ENCODE measurements at places on chromosomes 13 and 19.
A peak's percentile ranks its signal among the peaks of the same experiment; 100 is the strongest.

DNA sequence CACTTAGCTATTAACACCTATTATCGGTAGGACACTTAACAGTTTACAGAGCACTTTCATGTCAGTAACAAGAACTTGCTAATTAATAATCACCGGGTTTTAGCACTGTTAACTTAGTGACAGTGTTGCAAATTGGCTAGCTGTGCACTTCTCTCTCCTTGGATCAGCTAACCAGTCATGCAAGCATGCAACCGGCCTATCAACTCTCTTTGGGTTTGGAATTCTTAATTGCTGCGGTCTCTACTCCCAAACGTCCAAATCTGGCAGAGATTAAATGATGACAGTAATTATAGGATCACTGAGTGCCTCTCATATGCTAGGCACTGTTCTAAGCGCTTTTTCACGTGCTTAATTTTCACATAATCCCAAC is 1.2 kb downstream of the EPS15L1 start:
- DNase-seq: no peak

- no peak for DNase-seq
Observed at GRCh38 chr19:2850256-2850925, 9.1 kb downstream of the ZNF555 start.

DNA sequence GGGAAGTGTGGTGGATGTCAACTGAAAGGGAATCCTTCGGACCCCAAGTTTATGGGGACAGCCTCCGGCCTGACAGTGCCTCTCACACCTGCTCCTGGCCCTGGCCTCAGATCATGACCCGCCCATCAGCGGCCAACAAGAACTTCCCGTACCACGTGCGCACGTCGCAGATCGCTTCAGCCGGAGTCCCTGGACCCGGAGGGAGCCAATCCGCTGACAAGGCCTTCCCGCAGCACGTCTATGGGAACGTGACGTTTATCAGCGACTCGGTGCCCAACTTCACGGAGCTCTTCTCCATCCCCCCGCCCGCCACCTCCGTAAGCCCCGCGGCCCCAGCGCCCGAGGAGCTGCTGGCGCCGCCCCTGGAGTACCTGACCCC is 2.0 kb upstream of the MEGF8 start:
- DNase-seq: no peak

DNA sequence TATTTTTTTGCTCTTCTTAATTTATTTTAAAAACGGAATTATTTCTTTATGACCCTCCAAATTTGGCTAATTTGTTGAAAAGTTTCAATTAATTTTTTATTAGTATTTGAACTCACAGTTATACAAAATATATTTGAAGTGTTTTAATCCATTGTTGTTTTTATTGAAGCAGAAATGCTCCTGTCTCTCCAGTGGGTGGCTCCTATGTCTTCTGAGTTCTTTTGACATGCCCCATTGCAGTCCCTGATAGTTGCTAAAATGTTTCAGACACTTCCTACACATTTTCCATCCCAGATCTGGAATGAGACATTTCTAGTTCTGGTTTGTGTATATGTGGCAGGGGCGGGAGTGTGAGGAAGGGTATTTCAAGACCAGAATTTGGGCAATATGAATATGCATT is 579.4 kb upstream of the PRR20A start:
- no peak for DNase-seq

DNA sequence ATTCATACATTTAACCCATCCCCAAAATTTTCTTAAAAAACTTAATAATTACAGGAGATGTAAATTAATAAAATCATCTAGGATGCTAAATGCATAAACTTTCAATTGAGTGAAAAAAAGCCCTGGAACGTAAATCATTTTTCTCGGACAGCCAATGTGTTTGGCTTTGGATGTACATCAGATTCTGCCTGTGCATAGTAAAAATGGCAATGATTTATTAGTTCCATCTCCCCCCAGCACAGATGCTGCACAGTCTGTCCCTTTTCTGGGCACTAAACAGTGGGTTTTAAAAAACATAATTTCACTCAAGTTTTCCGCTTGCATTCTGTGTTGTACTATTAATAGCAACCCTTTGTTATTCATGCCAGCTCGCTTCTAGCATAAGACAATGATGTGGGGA is 147.7 kb downstream of the TM9SF2 start:
- no peak for DNase-seq

DNA sequence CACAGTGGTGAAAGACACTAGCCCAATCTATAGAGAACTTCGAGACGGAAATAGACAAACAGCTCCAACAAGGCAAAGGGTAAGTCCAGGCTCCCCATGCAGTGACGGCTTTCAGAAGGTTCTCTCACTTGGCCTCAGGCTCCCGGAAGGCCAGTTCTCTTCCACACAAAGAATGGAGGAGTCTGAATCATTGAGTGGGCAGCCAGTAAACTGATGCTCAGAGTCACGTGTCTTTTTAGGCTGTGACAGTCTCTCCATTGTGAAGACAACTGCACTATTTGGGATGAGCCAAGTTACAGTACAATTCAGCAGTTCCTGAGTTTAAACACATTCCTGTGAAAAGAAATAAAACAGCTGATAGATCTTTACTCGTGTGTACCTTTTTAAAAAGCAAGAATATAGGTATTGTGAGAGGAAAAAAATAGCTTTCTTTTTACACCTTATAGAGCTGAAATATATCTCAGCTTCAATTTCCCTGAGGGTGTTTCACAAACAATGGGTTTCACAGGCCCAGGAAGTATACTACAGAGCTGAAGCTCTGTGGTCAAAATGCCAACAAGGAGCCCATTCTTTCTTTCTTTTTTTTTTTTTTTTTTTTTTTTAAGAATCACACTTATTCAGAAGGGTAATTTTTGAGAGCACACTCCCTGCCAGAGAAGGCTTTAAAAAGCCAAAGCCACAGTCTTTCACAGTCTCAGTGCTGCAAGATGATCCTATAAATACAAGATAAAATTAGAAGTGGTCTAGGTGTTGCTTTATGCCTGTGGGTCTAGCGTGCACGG is 135.1 kb downstream of the FREM2 start:
- DNase-seq: no peak

DNA sequence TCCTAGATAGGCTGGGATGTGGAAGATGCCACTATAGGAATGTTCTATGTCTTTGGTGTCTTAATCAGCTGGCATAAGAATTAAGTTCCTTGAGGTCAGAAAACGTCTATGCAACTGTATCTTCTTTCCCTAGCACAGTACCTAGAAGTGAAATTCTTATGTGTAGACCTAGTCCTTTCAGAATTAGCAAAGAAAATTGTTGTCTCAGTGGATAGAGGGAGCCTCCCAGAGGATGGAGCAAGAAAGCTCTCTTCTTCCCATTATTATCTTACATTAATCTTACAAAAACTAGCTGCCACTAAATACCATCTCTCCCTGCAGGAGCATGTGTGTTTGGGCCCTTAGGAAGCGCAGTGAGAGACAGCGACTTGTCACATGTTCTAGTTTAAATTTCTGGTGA is 11.6 kb downstream of the CLDN10 start:
- DNase-seq: no peak

DNA sequence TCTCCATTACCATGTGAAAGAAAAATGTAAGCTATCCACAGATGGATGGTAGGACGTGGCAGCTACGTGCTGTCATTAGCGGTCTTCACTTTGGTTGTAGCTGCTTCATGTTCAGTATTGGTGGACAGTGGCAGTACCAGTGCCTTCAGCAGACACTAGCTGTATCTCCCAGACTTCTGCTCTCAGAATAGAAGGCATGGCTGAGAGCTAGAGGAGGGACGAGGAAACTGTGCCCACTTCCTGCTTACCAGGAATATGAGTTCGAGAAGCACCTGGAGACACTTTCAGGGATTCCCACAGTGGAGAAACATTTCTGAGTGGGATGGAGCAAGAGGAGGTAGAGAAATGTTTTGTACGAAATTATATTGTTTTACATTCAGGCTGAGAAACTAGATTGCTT is 6.9 kb upstream of the SHISA2 start:
- DNase-seq: no peak

- DNase-seq: no peak
Observed at GRCh38 chr13:44876782-44877324, 112.4 kb downstream of the NUFIP1 start.

GRCh38 chr19:31214086-31214485 is 135.2 kb downstream of the TSHZ3 start:
- peak; percentile 61 for DNase-seq

DNA sequence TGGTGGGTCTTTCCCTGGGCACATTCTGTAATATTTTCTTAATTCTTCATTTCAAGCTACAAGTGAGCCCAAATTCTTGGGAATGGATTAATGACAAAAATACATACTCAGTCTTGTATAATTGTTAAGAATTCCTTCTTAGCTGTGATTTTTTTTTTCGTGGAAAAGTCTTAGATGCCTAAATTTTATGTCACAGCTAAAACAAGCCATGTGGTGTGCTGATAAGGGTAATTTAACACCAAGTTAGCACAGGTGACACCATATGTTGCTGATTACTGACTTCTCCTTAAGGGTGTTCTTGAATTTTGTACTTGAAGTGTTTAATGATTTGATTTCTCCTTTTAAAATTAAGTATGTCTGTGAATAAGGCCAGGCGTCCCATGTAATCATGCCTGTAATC is 29.3 kb downstream of the WDFY2 start:
- DNase-seq: no peak

- DNase-seq: no peak
Observed at GRCh38 chr13:40271931-40272775, 394.3 kb downstream of the FOXO1 start.

GRCh38 chr13:59492030-59492636 is 671.6 kb downstream of the DIAPH3 start:
- DNase-seq: no peak

DNA sequence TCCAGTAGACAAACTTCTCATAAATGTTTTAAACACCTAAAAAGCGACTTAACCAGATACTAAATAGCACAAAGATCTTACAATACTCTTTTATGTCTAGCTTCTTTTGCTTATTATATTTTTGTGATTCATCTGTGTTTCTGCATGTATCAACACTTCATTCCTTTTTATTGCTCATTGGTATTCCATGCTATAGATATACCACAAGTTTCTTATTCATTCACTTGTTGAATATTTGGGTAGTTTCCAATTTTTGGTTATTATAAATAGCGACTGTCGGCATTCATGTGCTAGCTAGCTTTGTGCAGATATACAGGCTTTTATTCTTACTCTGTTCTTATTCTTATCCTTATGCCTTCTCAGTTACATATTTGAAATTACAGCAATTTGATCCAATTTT is 50.0 kb upstream of the RGCC start:
- DNase-seq: no peak

DNA sequence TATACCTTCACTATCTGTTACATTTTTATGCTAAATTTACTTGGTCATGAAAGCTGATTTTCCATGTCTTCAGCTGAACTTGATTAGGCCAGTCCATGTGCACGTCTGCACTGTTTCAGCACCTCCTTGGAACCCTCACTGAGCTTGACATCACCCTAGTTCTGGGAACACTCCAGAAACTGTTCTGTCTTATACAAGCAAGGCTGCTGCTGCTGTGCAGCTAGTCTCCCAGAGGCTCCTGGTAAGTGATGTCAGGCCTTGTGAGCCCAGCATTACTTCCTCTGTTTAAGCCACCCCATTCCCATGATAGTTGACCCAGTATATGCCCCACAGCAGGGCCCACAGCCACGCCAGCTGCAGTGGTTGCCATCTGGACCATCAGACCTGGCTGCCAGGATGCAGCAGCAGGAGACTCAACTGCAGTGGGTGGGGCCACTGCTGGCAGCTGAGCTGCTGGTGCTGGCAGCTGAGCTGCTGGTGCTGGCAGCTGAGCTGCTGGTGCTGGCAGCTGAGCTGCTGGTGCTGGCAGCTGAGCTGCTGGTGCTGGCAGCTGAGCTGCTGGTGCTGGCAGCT is 90.5 kb upstream of the AKAP11 start:
- no peak for DNase-seq

DNA sequence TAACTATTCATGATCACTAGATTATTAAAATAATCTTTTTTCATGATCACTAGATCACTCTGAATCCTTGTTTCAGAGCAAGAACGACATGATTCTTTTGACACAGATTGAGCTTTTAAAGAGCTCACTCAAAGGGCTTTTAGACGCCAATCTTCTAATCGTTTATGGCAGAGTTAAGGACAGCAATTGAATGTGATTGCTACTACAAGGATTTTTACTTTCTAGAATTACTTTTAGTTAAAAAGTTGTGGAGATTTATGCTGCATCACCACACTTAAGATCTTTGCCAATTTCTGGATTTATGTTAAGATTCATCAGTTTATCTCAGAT is 1.3 kb downstream of the EXOSC8 start:
- no peak for DNase-seq

DNA sequence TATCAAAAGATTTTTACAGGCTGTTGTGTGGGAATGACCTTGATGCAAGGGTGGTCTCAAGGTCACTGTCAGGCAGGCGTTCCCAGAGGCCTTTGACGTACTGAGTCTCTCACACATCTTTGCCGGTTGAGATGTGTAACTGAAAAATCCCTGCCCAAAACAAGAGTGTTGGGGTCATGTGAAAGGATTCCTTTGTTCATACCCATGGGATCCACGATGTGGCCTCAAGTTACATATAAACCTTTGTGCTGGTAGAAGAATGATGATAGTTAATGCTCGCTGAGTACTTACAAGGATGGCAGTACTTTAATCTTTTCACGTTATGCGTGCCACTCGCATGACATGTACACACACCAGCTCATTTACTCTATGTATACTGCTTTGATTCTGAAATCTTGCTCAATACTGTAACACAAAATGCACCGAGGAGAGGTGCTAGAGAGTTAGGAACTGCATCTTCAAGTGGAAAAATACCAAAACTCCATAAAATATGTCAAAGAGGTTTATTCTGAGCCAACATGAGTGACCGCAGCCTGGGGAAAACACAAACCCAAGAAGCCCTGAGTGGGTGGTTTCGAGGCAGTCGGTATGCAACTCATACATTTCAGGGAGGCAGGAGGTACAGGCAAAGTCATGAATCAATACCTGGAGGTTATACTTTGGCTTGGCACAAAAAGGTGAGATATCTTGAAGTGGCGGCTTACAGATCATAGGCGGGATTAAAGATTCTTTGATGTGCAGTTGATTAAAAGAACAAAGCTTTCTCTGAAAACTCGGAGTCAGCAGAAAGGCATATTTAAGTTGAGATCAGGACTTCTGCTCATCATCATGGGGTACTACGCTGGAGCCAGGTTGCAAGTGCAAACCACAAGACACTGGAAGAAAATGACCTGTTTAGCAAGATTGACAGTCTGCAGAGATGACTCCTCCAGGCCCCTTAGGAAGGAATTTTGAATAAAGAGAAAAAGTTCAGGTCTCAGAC is 87.4 kb upstream of the ARHGEF7 start:
- no peak for DNase-seq
